ENCODE measurements at places on chromosomes 7 and 10.

- DNase-seq: no peak
Measured at GRCh38 chr10:110699859-110700468, 55.8 kb downstream of the RBM20 start.

GRCh38 chr10:44878706-44879530 lies 32.2 kb upstream of the TMEM72 start:
- peak; percentile 82 for DNase-seq

DNA sequence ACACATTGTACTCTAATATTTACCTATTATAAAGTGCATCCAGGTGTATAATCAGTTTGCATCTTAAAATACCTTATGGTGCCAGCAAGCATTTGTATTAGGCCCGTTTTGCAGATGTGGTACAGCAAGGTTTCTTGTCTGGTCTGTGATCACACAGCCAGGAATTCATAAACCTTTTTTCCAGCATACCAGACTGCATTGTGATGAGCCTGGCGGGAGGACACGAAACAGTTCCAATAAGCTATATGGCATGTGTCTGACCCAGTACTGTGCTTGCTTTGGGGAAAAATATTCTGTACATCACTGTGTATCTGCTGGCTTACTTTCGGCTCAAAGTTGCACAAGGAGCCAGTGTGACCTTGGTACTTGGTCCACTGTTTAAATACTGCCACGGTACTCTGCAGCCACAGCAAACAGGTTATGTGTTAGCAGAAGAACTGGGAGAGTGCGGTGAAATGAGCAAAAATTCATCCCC lies 36.3 kb downstream of the CHN2 start:
- DNase-seq: no peak

GRCh38 chr10:30172673-30173072 lies 113.3 kb upstream of the JCAD start:
- no peak for DNase-seq

GRCh38 chr7:133723044-133723443 lies 404.1 kb upstream of the LRGUK start:
- DNase-seq: no peak

- DNase-seq: no peak
Measured at GRCh38 chr10:90930971-90931871, 10.3 kb upstream of the ANKRD1 start.

- peak; percentile 29 for DNase-seq
Measured at GRCh38 chr10:62244785-62245467, 23.7 kb downstream of the RTKN2 start.

- no peak for DNase-seq
Measured at GRCh38 chr7:41731493-41732435, 28.9 kb upstream of the INHBA start.

DNA sequence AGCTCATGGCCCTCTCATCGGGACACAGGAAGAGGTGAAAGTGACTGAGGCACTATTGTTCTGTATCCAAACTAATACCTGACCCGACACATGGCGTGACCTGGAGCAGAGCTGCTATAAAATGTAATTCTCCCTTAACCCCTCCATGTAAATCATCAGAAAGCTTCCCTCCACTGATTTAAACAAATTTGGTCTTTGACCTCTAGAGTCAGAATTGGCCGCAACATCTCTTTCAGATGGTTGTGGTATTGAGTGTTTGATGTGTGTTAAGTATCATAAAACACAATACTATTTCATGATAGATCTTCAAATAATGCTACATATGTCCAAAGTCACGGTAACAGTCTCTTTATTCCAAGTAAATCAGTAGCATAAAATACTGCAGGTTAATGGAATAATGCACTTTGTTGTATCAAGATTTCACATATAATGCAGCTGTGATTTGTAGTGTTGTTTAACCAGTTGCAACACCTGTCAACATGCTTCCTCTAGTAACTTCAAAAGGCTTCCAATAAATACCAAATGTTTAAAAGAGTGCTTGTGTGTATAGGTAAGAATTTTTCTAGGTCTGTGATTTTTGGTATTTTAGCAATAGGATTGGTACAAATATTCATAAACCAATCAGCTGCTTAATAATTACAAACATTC lies 144.3 kb downstream of the AGMO start:
- DNase-seq: no peak

- DNase-seq: no peak
Measured at GRCh38 chr7:82175319-82175718, 268.3 kb downstream of the CACNA2D1 start.

DNA sequence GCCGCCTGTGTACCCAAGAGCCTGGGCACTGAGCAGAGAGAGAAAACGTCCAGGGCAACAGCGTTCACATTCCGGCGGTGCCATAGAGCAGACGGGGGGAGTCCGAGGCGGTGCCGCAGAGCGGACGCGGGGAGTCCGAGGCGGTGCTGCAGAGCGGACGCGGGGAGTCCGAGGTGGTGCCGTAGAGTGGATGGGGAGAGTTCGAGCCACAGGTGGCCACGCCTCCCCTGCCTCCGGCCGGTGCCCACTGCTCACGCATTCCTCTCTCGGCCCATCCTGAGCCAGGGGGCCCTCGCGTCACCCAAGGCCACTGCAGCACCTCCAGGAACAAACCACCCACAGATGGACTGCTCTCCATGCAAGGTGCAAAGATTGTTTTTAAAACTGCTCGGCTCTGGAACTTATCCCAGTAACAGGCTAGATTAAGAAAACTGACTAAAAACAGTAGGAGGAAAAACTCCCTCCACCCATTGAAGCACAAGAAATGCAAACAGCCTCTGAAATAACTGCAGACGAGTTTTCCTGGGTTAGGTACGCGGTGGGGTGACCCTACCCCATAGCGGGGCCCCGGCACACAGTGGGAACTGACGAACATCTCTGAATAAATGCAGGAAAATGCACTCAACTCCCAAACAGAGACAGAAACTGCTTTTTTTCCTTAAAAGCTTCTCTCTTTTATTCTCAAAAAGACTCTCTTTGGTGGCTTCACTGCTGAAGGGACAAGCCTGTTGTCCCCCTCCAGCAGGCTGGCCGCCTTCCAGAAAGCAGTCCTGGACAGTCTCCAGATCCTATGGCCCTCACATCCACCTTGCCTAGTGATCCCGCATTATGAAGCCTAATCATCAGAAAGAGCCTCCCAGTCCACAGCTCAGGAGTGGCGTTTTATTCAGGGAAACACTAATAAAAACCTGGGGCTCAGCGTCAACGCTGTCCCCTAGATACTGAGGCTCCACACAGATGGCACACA lies 55.9 kb downstream of the DIP2C start:
- DNase-seq: no peak

- no peak for DNase-seq
Measured at GRCh38 chr10:63929831-63930467, 408.7 kb downstream of the REEP3 start.

- DNase-seq: no peak
Measured at GRCh38 chr7:46651070-46651469, 730.0 kb upstream of the IGFBP3 start.

GRCh38 chr10:108653531-108653930 lies 1269.8 kb downstream of the XPNPEP1 start:
- DNase-seq: no peak

DNA sequence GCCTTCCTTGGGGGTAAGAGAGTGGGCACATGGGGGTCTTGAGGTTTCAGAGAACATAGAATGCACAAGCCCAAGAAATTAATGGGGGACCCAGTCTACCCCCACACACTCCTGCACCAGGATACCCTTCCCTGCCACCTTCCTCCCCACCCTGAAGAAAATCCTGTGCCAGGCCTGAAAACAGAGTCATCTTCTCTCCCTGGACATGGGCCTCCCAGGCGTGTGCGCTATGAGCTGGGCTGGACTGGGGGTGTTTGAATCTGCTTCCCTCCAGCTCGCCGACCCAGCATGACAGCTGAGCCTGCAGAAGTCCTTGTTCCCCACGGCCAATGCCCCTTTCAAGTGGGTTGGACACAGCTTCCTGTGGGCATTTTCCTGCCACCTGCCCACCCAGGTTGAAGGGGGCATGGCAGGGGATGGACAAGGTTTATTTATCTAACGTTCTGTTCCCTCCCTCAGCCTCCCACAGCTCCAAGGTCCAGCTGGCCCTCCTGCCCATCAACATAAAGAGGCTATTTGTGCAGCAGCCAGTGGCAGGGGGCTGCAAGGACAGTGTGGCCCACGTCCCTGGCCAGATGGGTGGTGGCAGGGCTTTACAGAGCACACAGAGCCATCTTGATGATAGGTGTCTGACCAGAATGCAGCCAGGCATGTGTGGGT lies 141.0 kb downstream of the SH3PXD2A start:
- no peak for DNase-seq

DNA sequence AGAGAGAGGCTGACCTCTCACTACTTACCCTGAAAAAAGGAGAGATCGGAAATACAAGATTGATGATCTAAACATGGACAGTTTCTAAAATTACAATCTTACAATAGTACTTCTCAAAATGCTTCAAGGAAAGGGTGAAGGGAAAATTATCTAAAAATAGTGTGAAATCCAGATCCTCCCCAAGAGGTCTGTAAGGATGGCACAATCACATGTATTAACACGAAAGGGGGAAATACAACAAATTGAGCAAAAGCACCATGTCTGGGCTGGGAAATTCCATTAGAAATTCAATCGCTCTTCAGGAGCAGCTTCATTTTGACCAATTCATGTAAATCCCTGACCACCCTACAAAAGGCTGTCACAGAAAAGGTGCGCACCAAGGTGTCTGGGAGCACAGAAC lies 67.0 kb downstream of the PKD1L1 start:
- no peak for DNase-seq

- DNase-seq: no peak
Measured at GRCh38 chr10:126245501-126245900, 142.8 kb downstream of the ADAM12 start.

DNA sequence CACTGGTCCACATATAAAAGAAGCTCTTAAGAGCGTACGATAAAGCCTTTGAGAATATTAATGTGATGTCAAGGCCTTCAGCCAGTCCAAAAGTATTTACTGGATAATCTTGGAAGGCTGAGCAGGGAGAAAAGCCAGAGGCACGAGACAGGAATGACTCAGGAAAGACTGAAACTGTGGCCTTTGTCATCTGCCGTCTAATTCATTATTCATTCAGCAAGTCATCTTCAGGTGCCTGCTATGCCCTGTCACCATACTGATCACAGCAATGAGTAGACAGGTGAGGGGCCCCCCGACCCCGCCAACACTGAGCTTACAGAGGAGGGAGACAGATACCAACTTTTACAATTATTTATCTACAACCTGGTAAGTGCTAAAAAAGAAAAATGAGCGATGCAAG lies 78.9 kb downstream of the VOPP1 start:
- no peak for DNase-seq

DNA sequence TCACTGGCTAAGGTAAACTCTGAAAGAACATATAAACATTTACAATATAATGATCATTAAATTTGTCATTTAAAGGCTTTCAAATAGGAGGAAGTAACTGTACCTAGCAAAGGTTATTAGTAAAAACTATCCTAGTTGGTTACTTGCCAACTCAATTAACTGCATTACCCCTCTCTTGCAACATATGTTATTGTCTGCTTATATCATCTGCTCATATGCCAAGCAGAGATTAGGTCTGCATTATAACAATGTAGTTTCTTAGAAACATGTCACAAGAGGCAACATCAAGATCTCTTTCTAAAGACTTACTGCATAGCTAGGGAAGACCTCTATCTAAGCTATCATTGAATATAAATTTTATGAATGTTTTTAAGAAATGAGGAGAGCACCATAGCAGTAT lies 132.5 kb downstream of the RELN start:
- DNase-seq: no peak

GRCh38 chr7:28865601-28866144 lies 92.5 kb downstream of the TRIL start:
- DNase-seq: no peak

DNA sequence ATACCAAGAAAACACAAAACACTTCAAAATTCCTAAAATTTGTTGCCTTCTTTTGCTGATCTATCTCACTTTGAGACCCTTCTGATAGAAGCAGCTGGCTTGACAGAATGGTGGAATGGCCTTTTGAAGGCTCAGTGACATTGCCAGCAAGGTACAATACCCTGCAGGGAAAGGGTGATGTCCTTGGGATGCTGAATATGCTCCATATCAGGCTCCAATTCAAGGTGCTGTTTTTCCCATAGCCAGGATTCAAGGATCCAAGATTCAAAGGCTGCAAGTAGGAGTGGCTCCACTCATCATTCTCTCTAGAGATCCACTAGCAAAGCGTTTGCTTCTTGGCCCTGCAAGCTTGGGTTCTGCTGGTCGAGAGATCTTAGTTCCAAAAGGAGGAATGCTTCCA lies 120.4 kb downstream of the USP6NL start:
- DNase-seq: no peak

DNA sequence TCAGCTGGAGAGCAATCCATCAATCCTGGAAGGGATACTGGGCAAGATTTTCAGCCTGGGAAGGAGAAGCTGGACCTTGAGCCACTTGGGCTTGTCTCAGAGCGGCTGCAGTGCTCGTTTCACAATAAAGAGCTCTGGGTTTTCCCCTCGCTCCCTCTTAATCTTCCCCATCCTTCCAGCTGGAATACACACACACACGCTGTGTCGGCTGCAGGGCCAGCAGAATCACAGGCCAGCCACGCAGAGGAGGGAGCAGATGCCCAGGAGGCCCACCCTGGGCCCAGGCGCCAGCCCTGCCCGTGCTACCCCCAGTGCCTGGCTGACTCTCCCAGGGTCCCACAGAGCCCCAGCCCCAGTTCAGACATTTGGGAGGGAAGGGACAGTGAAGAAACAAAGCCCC lies 255.1 kb downstream of the TNS3 start:
- no peak for DNase-seq

DNA sequence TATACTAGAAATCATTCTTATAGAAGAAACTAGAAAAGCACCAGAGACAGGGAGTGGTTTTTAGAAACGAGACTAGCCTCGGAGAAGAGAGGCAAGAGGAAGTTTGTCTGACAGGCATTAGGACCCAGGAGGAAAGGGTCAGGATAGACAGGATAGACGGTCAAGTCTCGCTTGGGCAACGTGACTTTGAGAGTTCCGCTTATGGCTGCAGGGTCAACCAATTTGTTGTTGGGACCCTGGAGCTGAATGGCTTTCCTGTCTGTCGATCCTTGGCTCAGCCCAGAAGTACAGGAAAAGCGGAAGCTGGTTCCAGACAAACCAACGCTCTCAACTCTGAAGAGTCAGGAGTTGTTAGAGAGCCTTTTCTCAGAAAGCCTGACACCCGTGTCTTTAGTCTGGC lies 191.2 kb downstream of the FZD1 start:
- DNase-seq: no peak

DNA sequence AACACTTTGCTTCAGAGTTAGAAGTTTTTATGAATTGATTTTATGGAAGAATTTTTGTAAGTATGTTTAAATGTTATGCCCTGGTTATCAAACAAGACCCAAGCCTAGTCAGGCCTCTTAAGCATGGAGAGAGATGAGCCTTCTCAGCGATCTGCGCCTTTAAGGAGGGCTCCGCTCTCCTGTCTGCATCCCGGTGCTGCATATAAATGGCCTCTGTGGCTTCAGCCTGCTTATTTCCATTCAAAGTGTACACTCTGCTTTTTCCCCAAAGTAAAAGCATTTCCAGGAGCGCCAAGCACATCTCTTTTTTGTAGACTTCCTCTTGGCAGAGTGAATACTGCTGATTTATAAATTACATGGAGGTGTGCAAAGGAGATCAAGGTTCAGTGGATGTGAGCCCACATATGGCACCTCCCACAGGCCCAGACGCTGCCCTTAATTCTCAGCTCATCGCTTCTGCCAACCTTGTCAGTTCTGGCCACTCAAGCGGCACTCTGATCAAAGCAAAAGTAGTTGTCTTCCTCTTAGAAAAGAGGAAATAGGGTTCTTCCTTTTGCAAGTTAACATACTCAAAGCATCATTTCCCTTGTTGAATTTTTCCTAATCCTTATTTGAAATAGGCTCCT lies 70.0 kb upstream of the SFMBT2 start:
- DNase-seq: no peak

GRCh38 chr10:109317746-109318366 lies 605.5 kb downstream of the XPNPEP1 start:
- no peak for DNase-seq

- DNase-seq: no peak
Measured at GRCh38 chr10:119500123-119500795, 42.3 kb downstream of the RGS10 start.
